ENCODE measurements at places on chromosomes 12 and 14.

DNA sequence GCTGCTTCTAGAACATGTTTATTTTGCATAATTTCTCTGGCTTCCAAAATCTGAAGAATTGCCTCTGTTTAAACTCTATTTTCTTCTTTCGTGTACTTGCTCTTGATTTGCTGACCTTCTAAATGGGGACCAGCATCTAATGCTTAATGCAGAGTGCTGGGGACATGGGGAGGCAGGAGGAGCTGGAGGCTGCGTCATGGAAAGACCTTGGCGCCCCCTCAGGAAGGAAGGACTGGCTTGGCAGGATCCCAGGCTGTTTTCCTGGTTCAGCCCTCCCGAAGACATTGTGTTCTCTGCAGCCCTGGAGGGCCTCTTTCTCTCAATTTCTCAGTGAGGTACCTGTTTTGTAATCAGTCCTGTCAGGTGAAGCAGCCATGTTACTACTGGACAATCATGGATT, 5.5 kb downstream of the PRKCH start:
- DNase-seq, result no peak

DNA sequence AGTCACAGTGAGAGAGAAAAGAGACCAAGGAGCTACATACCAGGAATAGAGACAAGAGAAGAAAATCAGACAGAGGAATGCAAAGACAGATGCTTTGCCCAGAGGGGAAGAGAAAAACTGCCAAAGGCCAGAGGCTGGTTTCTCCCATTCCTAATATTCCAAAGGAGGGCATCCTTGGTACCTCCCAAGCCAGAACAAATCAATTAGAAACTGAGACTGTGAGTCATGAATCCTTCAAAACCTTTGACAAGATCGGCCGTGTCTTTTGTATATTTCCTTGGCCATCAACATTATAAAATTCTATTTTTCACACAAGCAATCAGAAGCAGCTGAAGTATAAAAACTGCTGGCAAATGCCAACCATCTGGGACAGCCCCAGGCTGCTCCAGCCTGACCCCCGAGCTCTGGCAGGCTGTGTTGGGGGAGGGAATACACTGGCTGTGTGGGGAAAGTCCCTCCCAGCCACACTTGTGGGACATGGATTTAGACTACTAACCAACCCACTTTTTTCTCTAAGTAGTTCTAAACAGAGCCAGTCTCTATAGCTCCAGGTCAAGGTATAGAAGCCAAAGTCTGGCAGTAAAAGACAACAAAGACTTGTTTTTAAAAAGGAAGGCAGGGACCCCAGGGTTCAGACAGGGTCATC, 13.7 kb downstream of the POMT2 start:
- no peak for DNase-seq

GRCh38 chr12:212715-213526, 1.0 kb downstream of the SLC6A12 start:
- DNase-seq, result no peak

DNA sequence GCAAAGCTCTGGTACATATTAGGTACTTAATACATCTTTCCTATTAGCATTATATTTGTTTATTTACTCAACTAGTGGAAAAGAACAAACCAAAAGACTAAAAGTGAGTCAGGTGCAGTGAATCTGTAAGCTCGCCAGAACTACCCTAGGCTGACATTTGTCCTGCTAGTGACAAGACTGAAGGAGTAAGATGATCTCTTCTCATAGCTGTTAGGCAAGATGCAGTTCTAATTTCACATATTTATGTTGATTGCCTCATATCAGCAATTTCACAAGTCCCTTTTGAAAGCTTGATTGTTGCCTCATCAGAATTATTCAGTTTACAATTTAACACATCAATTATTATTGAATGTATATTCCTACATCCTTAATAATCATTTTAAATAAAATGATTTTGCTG, 293.0 kb upstream of the NAV3 start:
- DNase-seq, result no peak

DNA sequence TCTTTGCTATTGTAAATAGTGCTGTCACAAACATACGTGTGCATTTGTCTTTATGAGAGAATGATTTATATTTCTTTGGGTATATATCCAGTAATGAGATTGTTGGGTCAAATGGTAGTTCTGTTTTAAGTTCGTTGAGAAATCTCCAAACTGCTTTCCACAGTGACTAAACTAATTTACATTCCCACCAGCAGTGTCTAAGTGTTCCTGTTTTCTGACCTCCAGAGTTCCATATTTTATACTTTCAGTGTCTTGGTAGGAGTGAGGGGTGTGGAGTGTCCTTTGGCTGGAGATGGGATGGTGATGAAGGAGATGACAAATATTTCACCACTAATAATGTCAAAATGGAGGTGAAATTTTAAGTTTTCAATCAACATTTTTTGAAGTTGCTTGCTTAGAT, 86.4 kb downstream of the DACT1 start:
- no peak for DNase-seq

DNA sequence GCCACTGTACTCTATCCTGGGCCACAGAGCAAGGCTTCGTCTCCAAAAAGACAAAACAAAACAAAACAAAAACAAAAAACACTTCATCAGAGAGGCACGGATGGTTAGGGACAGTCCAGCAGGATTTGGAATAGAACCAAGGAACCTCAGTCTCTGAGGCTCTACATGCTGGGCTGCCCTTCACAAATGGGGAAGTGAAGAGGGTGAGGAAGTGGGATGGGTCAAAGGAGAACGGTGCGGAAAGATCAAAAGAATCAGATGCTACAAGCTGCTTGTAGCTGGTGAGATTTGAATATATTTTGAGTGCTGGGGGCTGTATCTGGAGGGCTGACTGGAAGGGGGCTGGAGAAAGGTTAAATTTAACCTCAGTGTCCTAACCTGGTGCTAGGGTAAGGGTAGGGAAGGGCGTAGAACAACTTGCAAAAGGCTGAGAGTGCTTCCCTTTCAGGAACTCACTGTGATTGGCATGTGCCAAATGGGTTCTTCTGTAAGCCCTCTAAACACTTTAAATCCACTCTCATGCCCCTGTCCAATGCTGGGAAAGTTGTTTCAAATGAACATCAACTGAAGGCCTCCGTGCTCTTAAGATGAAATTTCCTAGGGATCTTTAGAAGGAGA, 4.6 kb downstream of the FOXJ2 start:
- no peak for DNase-seq

DNA sequence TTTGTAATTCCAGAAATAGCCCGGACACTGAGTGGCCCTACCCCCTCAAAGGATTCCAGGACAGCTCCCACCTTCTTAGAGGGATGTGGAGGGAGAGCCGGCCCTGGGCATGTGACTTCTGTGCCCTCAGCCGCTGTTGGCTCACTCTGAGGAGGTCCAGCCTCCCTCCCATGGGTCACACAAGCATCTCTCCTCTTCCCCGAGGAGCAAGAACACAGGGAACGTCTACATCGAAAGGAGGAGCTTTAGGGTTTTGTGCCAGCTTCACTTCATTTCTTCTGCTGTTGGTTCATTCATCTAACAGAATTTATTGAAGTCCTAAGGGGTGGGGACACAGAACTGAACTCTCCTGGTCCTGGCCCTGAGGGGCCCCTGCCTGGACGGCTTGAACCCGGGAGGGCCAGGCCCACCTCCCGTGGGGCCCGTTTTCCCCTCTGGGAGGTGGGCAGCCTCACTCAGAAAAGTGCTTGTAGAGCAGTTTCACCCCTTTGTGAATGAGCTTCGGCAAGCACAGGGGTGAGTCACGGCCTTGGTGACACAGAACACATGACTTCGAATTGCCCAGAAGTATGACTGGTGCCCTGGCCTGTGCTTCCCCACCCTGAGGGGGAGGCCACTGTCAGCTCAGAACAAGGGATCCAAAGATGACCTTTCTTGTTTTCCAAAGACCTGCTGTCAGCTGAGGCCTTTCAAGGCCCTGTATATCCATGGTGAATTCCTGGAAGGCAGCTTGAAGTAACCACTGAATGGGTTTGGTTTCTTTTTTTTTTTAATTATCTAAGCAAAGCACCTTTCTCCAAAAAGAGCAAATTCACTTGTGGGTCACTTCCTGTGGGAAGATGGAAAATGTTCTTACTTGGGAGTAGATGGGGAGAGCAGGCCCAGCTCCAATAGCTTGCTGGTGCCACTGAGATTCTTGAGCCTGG, 39.2 kb downstream of the NFKBIA start:
- no peak for DNase-seq

DNA sequence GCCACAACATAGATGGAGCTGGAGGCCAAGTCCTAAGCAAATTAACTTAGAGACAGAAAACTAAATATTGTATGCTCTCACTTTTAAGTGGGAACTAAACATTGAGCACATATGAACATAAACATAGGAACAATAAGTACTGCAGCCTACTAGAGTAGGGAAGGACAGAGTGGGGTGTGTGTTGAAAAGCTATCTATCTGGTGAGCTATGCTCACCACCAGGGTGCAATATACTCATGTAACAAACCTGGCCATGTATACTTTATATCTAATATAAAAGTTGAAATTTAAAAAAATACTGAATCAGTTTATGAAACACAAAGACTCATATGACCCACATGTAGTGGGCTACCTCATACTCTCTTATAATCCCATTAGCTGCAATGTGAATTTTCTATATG, 1305.0 kb downstream of the LRFN5 start:
- no peak for DNase-seq

GRCh38 chr12:119843100-119843499, 34.0 kb downstream of the CIT start:
- no peak for DNase-seq

DNA sequence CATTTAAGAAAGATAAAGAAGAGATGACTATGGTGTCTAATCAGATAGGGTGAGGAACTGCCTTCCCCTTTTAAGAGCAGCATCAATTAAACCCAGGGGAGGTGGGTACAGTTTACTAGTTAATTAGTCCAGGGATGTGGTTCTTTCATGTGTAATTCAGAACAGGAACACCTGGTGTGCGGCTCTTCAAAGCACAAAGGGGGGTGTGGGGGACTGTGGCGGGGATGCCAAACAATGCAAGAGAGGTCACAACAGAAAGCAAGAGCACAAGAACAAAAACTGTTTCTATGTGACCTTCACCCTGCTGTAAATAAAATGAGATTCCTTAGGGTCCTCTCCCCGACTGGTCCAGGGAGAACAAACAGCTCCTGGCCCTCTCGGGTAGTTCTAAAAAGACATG, 183.9 kb upstream of the SOX5 start:
- DNase-seq, result no peak

DNA sequence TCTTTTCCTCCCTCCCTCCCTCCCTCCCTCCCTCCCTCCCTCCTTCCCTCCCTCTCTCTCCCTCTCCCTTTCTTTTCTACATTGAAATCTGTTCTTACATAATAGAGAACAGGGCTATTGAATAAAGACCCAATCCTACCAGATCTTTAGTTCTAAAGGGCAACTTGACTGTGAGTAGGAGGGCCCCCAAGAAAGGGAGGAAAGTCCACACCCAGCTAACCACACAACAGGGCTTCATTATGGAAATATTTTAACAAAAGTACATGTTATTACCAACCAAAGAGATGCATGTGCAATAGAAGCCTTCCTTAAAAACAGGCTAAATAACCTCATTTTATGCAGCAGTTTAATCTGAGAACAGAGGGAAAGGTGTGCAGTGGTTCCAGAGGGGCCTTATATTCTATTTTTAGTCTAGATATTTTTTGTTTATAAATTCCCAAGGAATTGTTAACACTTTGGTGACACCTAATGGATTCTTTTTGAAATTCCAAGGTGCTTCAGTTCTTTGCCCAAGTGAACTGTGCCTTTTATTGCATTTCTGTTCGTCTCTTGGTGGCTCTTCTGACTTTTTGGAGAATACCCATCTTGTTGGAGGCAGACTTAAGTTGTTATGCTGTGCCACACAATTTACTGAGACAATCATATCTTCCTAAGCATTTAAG, 63.0 kb downstream of the GNS start:
- DNase-seq, result no peak

GRCh38 chr12:93805736-93806141, 128.6 kb downstream of the CRADD start:
- no peak for DNase-seq

- DNase-seq, result no peak
These were observed 20.1 kb upstream of the RIN3 start for GRCh38 chr14:92493492-92493891.

- no peak for DNase-seq
These were observed 47.1 kb upstream of the ATXN7L3B start for GRCh38 chr12:74490390-74491064.

GRCh38 chr12:52066346-52067080, 3.3 kb upstream of the ATG101 start:
- DNase-seq, result no peak

GRCh38 chr12:3614806-3615466, 123.9 kb downstream of the PRMT8 start:
- no peak for DNase-seq

DNA sequence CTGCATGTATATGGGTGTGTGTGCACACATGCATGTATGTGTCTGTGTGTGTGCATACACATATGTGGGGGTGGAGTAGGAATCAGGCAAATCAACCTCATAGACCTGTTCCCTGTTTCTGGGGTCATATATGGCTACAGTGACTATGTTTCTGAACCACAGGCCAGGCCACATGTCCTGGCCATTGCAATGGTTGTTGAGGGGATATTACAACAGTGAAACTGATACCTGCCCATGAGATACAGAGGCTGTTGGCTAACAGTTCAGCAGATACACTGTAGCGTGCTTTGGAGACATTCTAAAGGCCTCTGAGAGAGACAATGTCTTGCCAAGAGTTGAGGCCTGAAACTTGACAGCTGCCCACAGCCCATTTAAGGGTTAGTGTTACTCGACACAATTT, 47.3 kb upstream of the FOS start:
- no peak for DNase-seq

- no peak for DNase-seq
These were observed 35.7 kb downstream of the KIF26A start for GRCh38 chr14:104174051-104174450.

GRCh38 chr12:29844667-29845066, 60.9 kb upstream of the TMTC1 start:
- no peak for DNase-seq

GRCh38 chr12:75154388-75154787, 55.3 kb downstream of the KCNC2 start:
- DNase-seq, result no peak

- DNase-seq, result no peak
These were observed 12.6 kb downstream of the WSCD2 start for GRCh38 chr12:108141600-108142130.

Measured in stimulated activated CD4-positive, alpha-beta T cell treated with anti-CD3 and anti-CD28 coated beads, Interleukin-15, amount 100 ng/mL, for 1 hour (primary cell).